CD4-positive, alpha-beta T cell treated with Interleukin-6 at 100 ng/mL for 8 hours (primary cell): ENCODE measurements at places on chromosomes 2 and 18.

- DNase-seq, result no peak
These were observed 82.5 kb upstream of the NEUROD1 start for GRCh38 chr2:181762848-181763247.

GRCh38 chr2:54545702-54546450 lies 89.7 kb downstream of the SPTBN1 start:
- no peak for DNase-seq

GRCh38 chr18:49447810-49448745 lies 12.4 kb downstream of the DYM start:
- peak; percentile 58 for DNase-seq

GRCh38 chr18:9392726-9393125 lies 58.2 kb downstream of the TWSG1 start:
- DNase-seq, result no peak

DNA sequence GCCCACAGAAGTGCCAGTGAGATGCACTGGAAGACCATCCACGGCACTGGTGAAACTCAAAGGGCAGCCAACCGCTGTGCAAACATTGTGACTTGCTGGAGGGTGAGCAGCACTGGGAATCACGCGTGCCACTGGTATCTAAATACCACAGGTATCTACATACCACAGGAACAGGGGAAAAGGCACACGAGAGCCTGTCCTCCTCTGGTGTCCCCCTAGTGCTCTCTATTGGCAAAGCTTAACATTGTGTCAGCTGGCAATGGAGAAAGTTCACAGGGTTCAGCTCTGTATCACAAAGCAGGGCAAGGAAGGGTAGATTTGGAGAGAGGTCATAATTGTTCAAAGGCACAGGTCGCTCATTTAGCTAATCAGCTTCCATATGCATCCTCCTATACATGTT lies 12.6 kb upstream of the SEC11C start:
- DNase-seq, result no peak

DNA sequence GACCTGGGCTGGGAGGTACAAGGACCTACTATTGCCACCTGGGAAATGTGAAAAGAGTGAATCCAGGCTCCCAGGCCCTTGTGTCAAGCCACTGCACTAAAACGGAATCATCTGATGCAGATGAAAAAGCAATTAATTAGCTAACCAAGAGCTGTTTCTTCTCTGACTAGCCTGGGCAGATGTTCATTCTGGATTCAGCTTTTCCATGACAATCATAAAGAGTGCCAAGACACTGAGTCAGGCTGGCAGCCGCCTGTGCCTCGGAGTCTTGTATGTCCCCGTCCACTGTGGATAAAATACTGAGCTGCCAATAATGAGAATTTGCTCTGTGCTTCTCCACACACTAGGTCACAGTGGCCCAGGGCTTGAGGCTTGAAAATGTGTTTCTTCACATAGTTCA lies 21.7 kb upstream of the LCLAT1 start:
- DNase-seq, result no peak

DNA sequence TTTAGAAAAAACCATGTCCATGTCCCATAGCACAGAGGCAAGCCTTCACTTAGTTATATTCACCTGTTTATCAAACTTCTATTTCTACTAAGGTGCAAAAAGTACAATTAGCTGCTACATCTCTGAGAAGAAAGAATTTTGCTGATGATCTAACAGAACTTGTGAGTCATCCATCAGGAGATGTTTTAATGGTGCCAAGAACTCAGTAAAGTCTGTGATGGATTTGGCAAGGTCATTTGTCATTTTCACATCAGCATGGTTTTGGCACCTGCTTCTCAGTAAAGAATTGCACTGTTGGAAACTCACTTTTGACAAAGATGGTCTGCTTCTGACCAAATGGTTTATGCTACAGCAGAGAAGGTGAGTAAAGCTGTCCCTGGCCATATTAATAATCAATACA lies 195.7 kb upstream of the TMEFF2 start:
- DNase-seq, result no peak

GRCh38 chr2:99691926-99692325 lies 202.1 kb upstream of the REV1 start:
- no peak for DNase-seq

DNA sequence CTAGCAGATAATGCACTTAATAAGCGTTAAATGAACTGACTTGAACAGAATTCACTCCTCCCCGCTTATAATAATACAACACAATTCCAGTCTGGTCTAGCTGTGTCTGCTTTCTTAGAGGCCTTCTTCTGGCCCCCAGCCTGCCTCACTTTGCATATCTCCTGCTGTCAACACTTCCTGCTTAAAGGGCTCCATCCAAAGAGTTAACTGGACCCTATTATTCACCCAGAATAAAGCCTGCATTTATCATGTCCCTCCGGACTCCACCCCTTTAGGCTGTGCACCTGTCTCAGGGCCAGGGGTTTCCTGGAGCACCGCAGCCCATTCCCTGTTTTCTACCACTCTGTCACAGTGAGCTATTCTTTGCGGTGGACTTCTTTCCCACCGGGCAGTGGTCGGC lies 292.8 kb upstream of the FBXO11 start:
- no peak for DNase-seq
